ENCODE measurements at places on chromosomes 1 and 21.

GRCh38 chr1:48069662-48070395 lies 72.6 kb upstream of the TRABD2B start:
- DNase-seq = no peak

DNA sequence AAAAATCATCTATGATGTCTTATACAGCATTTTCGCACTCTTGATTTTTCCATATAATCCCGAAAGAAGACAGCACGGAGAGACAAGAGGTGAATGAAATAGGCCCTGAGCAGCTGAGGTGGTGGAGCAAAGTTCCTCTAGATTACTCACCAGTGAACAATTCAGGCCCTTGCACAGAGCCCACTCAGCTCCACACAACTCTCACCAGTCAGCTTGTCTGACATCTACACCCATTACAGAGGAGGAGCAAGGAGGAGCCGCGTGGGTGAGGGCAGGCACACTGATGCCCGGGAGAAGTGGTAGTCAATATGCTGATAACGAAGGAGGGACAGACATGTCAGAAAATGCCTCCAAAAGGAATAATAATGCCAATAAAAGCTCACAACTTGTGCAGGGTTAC lies 59.9 kb downstream of the DNM3 start:
- no peak for DNase-seq

DNA sequence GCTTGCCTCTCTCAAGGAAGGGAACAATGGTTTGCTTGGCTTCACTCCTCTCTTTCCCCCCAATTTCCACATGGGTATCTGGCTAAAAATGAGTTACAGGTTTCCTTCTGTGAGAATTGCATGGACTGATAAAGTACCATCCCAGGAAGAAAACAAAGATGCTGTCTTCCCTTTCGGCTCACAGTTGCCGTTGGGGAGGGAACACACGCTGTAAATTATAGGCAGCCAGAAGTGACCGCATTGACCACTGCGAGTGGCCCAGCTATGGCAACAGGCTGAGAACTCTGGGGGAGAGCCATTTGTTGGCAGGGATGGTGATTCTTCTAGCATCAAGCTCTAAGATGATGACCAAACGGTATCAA lies 2.9 kb downstream of the RUNX1 start:
- DNase-seq = no peak

DNA sequence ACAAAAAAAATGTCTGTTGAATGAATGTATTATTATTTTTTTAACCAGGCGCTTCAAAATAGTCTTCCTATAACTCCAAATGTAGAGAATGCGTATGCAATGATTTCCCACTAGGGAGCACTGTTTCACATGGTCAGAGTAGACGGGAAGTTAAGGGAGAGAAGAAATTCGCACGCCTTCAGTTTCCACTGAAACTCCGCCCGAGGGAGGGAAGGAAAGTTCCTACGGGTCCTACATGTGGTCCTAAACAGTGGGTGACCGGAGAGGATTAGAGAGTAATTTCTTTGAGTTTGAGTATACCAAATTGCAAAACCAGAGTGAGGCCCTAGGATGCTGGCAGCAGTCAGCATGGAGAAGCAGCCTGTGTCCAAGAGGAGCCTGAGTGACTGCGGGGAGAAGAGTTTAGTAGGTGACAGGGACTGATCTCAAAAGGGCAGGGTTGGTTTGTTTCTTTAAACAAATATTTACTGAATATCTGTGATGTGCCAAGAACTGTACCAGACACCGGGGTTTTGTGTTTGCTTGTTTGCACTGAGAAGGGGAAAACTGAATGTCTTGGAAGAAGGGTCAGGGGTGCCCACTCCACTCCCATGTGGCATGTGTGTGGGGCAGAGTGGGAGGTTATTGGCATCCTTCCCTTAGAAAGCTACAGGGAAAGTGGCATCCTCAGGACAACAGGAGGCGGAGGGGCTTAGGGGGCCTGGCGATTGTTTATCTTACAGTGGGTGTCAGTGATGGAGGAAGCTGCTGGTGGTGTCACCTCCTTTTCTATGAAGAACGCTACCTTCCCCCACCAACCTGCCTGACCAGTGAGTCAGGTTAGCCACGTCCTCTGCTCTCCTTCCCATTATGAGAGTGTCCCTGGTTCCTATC lies 22.8 kb downstream of the RNU5D-1 start:
- DNase-seq = no peak

GRCh38 chr1:15963968-15964648 lies 11.8 kb downstream of the ZBTB17 start:
- no peak for DNase-seq

DNA sequence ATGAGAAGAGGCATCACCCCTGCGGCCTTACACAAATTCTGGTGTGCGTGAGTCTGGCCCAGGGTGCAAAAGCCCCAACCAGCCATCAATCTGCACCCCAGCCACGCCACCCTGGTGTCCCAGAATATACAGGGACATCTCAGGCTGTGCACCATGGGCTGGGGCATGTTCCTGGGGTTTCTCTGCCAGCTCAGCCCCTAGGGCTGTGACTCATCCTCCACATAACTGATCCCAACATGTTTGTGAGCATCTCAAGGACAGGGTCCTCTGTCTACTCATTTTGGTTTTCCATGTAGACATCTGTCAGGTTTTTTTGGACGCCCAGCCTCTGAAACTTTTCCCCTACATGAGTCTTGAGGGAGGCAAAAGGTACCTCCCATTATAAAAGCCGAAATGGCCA lies 511 bp downstream of the ZNF683 start:
- DNase-seq = no peak

DNA sequence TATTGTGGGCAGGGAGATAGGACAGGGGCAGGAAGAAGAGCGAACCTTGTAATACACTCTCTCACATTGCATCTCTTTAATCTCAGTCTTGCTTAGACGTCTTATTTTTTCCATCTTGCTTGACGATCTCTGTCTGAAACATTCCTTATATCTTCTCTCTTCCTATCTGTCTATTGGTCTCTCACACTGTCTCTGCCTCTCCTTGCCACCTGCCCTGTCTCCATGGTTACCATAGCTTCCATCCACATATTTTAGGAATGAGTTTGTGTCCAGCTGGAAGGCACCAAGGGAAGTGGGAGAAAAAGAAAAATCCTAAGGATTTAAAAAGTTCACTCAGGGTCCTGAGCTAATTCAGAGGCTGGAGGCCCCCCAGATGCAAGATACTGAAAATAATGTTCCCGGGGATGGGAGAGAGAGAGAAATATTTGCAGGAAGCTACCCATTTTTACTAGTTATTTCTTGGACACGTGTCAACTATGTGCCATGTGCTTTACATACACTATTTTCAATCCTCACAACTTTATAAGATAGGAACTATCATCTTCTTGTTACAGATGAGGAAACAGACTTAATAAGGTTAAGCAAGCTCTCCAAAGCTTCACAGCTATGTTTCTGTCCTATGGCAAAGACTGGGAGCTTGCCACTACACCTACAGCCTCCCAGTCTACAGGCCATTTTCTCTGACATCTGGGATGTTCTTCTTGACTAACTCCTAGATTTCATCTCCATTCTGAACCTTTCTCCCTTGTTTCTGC lies 933 bp downstream of the ANKRD34A start:
- no peak for DNase-seq

DNA sequence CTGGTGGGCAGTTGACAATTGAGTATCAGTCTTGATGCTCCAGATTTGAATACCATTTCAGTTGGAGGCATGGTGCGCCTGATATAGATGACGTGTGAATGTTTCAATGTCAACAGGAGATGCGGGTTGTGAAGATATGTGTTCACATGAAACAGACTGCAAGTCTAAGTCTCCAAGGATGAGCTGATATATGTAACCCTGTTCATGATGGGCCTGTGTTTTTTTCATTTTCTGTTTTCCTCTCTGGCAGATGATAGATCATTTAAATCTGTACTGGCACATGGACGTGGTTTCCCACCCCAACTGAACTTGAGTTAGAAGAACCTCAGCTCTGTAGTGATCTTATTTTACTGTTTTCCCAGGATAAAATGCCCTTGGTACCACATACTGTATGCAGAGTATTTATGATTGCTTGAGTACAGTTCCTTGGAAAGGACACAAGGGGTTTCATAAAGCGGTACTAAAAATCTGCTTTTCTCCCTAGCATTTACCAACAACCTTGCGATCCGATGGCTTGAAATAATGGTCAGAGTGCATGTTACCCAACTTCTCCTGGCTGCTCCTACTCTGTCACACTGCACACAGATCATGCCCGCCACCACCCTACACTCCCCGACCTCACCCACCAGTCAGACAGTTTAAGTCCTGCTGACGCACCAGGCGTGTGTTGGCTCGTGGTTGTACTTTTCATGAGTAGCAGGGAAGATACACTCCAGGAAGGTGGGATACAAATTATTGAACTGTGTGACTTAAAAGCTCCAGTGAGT lies 131.1 kb downstream of the NFIA start:
- DNase-seq = no peak

DNA sequence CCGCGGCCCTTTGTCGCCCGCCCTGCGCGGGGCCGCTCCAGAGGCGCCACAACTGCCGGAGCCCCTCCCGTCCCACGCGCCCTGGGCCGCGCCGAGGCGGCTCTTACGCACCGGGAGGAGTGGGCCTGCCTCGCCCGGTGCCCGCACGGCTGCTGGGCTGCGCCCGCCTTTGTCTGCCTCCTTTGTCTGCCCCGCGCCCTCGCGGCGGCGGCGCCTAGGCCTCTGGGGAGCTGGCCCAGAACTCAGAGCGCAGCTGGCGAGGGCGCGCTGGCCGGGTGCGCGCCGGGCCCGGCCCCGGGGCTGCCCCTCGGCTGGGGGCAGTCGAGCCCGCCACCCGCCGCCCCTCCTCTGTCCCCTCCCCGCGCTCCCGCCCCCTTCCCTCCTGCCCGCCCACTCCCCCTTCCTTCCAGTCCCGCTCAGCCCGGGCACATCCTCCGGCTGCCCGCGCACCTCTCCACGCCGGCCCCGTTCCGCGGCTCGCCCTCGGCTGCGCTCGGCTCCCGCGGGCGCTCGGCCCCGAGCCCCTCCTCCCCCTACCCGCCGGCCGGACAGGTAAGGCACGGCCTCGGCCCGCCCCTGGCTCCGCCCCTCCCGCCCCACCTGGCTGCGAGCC lies at the start of gene DRAXIN:
Gene DRAXIN (plus strand): TSS at position 409 of the 613 bp plus-strand sequence. CDS start 14,549 bp downstream, outside the sequence.
- DNase-seq = no peak

- DNase-seq = no peak
These were observed 45.0 kb upstream of the EPS8L3 start for GRCh38 chr1:109808703-109809102.

DNA sequence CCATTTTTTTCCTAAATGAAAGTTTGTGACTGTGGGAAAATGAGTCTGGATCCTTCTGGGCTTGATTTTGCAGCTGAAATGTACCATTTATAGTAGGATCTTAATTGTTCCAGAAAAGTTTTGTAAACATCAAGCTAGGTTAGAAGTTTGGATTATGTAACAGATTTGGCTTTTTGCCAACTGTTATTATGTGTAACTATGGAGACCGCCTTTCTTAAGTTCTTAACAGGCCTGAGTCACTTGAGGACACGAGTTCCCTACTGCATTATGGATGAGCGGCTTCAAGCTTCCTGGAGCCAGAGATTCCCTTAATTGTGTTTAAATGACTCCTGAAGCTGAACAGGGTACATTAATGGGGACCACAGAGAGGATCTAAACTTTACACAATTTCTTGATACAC lies 22.2 kb downstream of the SLC25A33 start:
- DNase-seq = no peak

GRCh38 chr1:234260578-234260977 lies 112.7 kb upstream of the COA6 start:
- no peak for DNase-seq

DNA sequence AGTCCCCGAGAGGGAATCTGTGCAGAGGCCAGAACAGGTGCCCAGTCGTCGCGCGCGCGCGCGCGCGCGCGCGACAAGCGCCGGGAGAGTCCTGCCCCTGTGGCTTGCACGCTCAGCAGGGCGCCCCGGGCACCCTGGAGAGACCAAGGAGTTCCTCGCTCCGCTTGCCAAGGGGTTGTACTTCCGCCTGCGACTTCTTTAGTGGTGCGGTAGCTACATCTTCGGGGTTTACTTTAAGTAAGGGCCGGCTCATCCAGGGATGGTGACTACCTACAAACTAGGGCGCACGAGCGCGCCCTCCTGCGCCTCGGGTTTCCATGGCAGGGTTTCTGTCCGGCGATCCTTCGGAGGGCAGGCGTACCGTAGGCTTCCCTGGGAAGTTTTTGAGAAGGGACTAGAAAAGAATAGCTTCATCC lies 1.4 kb downstream of the LHX4 start:
- DNase-seq = no peak

GRCh38 chr1:184866586-184866985 lies 107.7 kb downstream of the NIBAN1 start:
- DNase-seq = no peak

GRCh38 chr1:48920851-48921250 lies 144.2 kb upstream of the BEND5 start:
- DNase-seq = no peak

GRCh38 chr1:108072212-108072611 lies 107.2 kb upstream of the VAV3 start:
- no peak for DNase-seq
